ENCODE measurements at places on chromosomes 3 and 15.
A peak's percentile ranks its signal among the peaks of the same experiment; 100 is the strongest.

- peak; percentile 70 for DNase-seq
These were observed 7.7 kb downstream of the LRRC2 start for GRCh38 chr3:46558184-46559043.

DNA sequence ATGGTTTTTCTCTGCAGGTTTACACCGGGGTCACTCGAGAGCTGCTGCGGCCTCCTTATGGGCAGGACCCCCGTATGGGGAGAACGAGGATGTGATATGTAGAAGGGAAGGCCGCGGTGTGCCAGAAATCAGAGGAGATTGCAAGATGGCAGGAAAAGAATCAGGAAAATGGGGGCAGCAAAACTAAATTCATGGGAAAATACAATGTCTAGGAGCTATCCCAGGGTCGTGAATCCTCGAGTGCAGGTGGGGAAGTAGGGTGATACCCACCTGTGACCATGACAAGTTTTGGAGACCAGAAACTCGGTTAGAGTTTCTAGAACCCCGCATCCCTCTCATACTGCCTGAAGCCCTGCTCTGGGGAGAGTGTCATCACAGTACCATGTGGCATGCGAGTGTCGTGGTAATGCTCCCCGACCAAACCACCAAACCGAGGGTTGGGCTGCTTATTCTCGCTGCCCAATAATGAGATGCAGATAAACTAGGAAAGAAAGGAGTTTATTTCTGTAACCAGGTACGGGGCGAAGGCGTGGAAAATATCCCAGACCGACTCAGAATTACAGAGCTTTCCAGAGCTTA, 781 bp downstream of the TRNT1 start:
- DNase-seq = peak; percentile 1

GRCh38 chr3:12944849-12945248, 103.5 kb upstream of the RPL32 start:
- no peak for DNase-seq

DNA sequence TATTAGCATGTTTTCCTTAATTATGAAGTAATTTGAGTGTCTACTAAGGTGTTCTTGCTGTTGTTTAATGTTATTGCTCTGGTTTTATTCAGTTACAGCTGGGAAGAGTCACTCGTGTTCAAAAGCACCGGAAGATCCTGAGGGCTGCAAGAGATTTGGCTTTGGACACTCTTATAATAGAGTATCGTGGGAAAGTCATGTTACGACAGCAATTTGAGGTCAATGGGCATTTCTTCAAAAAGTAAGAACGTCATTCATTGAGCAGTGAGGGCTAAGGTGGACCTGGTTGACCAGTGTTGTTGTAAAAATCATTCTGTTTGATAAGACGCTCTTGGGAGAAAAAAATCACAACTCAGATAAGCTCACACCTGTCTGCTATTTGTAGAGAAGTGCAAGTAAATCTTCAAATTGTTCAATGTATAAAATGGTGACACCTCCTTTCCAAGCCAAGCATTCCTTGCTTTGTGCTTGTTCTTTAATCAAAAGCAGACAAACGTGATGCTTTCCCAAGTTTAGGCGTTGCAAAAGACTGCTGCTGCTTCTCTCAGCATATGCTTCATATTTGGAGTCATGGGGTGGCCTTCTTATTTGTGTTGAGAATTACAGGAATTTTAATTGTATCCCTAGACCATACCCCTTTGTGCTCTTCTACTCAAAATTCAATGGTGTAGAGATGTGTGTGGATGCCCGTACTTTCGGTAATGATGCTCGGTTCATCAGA, 44.2 kb downstream of the SETD5 start:
- DNase-seq = peak; percentile 46
